Karpas-422 (cell line): ENCODE measurements at places on chromosomes 7 and 10. TPM values are rescaled to one million over a fixed set of nuclear protein-coding genes. Genes with fewer than 3 reads are reported as not detected.

GRCh38 chr7:12722636-12723605, 35.5 kb downstream of the ARL4A start:
- DNase-seq = no peak

Gene GATAD1
- 36.3 and 36.6 TPM in 2 replicates for total RNA-seq

Gene FAM20C
- total RNA-seq = not detected in 2 replicates

- no peak for DNase-seq
Measured at GRCh38 chr10:63084690-63085382, 48.3 kb upstream of the NRBF2 start.

Gene CPXM2
- total RNA-seq = not detected in 2 replicates

Gene PRKG1
- not detected in 2 replicates for total RNA-seq

- DNase-seq = no peak
Measured at GRCh38 chr10:71850021-71850742, 869 bp downstream of the PSAP start.

Gene SLC18A3
- total RNA-seq = not detected in 2 replicates

DNA sequence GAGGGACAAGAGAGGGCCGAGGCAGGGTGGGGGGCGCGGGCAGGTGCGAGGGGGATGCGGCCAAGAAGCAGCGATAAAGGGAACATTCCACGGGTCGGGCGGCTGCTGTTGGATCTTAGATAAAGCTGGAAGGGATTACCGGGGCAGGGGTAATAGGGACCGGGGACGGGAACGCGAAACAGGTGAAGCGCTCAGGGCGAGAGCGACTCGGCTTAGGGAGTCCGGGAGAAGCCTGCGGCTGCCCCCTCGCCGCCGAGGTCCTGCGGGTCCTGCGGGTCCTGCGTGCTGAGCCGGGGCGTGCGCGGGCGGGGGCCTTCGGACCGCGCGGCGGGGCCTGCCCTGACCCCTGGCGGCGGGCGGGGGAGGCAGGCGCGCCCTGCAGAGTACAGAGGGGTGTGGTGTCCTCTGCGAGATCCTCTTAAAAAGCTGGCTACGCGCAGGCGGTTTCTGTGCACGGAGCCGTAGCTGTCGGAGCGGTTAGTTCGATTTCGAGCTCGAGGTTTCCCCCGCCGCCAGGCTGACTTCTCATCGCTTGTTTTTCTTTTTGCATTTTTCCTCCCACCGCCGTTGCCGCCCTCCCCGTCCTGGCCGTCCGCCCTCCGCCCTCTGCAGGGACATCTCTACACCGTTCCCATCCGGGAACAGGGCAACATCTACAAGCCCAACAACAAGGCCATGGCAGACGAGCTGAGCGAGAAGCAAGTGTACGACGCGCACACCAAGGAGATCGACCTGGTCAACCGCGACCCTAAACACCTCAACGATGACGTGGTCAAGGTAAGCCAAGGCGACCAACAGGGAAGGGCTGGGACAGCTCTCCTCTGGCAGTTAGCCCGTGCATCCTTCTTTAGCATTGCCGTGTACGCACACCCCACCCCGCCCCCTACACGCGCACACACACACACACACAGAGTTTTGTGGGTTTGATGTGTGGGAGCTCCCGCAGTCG, 1.4 kb downstream of the CAV1 start:
- DNase-seq = peak; percentile 76

DNA sequence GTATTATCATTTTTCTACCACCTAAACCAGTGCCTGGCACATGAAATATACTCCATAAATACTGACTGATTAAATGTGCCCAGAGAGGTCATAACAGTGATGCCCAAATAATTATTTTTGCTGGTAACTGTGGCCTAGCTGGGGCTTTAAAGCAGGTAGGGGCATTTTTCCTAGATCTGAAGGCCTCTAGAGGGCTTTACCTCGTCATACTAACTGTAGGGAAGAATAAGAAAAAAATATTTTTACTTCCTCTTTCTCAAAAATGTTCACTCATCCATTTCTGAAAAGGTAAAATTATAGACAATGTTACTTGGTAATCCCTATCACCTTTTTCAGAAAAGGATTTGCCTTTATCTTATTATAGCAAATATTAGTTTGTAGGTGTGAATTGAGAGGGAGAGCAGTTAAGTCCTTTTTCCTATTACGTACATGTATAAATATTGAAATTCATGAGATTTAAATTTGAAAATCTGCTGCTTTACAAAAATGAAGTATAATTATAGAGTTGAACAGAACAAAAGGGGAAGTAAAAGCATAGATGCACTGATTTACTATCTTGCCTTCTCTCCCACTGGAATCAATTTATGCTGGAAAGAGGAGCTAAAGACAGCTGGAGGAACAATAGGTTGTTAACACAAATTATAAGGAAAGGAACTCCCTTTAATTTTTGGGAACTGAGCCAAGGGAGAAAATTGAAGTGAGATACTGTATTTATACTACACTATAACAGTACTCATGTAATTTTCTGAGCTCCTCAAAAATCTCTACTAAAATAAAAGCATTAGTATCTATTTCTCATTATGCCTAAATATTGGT, 71.5 kb upstream of the NOBOX start:
- DNase-seq = peak; percentile 45

- DNase-seq = no peak
Measured at GRCh38 chr10:92688573-92688926, 1.2 kb upstream of the HHEX start.

- no peak for DNase-seq
Measured at GRCh38 chr7:140350056-140350455, 48.3 kb downstream of the SLC37A3 start.

DNA sequence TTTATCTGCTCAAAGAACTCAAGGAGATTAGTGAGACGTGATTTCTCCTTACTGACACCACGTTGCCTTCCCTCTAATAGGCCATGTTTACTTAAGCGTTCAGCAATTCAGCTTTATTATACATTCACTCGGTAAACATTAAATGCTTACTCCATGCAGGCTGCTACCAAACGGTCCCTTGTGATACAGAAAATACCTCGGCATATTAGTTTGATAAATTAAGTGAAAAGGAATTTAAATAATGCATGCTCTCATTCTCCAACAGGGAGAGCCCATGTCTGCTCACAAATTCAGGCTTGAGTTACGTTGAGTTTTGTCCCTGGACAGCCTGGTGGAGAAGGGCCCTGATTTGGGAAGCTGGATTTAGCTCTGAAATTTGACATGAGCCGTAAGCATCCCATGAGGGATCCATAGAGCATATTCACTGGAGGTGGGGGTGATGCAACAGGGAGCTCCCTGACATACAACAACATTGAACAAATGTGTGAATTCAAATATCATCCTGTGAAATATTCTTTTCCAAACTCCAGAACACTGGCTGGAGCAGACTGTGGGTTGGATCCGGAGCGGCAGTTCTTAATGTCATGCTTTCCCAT, 86.3 kb downstream of the TBXAS1 start:
- DNase-seq = peak; percentile 36

Gene SSC4D
- total RNA-seq = not detected in 2 replicates

Gene ANKRD1
- not detected in 2 replicates for total RNA-seq

DNA sequence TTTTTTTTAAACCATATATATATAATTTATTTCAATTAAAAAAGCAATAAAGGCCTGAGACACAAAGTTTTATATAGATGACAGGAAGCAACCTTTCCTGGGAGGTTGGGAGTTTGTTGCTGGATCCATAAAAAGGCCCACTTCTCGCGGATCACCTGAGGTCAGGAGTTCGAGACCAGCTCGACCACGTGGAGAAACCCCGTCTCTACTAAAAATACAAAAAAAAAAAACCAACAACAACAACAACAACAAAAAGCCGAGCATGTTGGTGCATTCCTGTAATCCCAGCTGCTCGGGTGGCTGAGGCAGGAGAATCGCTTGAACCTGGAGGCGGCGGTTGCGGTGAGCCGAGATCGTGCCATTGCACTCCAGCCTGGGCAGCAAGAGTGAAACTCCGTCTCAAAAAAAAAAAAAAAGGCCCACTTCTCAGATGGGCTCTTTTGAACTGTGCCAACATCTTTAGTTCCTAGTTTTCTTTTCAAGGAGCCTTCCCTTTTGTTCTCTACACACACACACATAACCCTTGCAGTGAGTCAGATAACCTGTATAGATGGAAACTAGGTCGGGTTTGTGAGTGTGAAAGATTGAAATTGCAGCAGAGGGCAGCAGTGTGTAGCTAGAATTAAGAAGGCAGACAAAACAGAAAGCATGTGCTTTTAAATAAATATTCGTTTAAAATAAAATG, 1.2 kb upstream of the SMNDC1 start:
- peak; percentile 89 for DNase-seq

Gene DOCK1
- total RNA-seq = not detected in 2 replicates

DNA sequence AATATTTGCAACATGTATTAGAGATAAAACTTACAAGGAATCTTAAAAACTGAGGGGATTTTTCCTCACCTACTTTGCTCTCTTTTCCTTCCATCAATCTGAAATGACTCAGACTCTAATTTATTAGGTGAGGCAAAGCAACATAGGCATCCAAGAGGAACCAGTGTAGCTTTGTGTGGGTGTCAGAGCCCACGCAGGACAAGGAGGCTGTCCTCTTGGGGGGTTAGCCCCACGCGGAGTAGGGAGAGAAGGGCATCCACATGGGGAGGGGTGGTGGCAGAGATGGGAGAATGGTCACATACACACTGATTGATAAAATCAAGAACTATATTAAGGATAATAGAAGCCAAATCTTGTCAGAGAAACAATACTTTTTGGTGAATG, 33.8 kb upstream of the ARMS2 start:
- no peak for DNase-seq

DNA sequence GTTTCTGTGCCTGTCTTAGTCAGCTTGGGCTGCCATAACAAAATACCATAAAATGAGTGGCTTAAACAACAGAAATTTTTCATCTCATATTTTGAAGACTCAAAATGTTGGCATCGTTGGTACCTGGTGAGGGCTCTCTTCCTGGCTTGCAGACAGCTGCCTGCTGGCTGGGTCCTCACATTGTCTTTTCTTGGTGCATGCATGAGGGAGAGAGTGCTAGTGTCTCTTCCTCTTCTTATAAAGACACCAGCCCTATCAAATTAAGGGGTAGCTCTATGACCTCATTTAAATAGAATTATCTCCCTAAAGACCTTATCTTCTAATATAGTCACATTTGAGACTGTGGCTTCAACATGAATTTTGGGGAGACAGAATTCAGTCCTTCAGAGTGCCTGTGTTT, 39.9 kb downstream of the ST8SIA6 start:
- DNase-seq = no peak

Gene AKR1C4
- not detected in 2 replicates for total RNA-seq

- peak; percentile 46 for DNase-seq
Measured at GRCh38 chr10:133608855-133609254, 17.7 kb downstream of the FRG2B start.
